Substantia nigra (tissue), 51 donors: ENCODE measurements at places on chromosomes 13 and 19.

- no peak for DNase-seq
These were observed 248.8 kb downstream of the SLITRK5 start for GRCh38 chr13:87919956-87920355.

GRCh38 chr13:109700176-109700575, 86.2 kb downstream of the IRS2 start:
- peak; percentile 25 for DNase-seq

DNA sequence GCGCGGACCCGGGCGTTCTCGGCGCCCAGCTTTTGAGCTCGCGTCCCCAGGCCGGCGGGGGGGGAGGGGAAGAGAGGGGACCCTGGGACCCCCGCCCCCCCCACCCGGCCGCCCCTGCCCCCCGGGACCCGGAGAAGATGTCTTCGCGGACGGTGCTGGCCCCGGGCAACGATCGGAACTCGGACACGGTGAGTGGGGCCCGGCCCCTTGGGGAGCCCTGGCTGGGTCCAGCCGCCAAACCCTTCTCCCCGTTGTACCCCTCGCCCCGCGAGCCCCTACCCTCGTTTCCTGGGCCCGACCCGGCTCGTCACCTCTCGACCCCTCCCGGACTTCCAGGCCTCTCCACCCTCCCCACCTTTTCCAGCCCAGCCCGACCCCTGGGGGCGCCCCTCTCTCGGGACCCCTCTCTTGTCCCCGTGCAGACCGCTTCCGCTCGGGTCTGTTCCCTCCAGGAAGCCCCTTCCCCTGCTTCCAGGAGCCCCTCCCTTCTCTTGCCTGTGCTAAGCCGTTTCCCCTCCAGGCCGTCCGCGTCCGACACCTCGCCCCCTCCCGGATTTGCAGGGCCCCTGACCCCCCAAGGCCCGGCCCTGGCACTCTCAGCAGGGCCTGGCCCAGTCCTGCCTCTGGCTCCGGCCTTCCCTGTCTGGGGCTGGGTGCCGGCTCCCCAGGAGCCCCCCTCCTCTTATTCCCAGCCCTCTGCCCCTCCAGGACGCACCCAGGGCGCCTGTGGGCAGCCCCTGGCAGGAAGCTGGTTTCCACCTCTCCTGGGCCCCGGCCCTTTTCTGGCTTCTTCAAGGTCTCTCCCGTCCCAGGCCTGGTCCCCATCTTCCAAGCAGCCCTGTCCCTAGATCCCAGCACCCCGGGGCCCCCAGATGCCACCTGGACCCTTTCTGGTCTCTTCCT, 632 bp downstream of the MARK4 start:
- peak; percentile 27 for DNase-seq

DNA sequence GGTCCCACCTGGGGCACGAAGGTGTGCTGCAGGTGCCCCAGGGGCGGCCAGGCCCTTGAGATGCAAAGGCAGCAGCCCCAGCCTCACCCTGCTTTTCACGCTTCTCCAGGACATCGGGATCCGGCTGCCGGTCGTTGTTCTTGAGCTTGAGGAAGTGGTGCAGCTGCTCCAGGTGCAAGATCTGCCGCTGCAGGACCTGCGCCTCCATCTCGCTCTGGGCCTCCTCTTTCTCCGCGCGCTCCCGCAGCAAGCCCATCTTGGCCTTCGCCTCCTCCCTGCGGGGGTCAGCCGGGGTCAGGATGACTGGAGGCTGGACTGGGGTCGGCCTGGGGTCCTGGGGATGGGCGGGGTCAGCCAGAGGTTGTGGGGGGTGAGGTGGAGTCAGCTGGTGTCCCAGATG, 21.5 kb upstream of the EMP3 start:
- no peak for DNase-seq

- no peak for DNase-seq
These were observed 21.5 kb downstream of the COLGALT1 start for GRCh38 chr19:17576758-17577456.

GRCh38 chr13:93220073-93220472, 6.5 kb upstream of the GPC6 start:
- no peak for DNase-seq

DNA sequence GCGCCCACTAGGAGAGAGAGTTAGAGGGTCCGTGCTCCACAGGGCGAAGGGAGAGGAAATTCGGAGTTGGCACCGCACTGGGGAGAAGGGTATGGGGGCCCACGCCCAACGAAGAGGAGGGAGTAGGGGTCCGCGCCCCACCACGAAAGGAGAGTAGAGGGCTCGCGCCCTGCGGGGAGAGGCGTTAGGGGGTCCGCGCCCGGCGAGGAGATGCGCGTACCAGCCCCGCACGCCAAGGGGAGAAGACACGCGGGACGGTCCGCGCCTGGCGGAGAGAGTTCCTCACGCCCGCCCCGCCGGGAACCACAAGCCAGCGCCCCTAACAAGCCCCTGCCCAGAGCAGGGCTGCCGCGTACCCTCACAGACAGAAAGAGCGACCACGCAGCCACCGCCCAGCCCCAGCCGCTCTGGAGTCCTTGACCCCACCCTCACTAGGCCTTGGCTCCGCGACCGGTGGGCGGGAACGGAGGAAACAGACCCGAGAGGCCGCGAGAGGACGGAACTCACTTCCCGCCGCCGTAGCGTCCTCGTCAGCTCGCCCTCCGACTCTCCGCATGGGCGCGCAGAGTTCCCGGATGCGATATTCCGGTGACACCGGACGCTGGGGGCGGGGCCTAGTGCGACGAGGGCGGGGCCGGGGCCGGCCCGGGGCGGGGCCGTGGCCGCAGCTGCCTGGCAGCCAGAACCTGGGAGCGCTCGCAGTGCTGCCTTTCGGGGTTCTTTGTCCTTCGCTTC, 20.0 kb upstream of the ZSCAN18 start:
- no peak for DNase-seq

DNA sequence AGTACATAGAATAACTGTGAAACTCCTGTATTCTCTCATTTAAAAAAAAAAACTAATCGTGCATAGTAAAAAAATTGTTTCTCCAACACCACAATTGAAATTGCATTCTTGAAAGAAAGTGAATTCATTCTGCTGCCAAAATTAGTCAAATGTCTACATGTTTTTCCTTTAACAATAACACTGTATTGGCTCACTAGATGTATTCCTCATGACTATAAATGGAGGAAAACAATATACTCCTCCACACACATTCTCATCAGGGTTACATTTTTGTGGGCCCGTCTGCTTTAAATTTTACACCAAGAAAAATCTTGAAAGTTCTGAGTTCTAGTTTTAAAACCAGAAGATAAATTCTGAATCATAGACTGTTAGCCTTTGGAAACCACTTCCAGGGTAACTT, 233.6 kb downstream of the KLF12 start:
- no peak for DNase-seq

GRCh38 chr13:54633456-54633855, 1604.8 kb downstream of the OLFM4 start:
- no peak for DNase-seq

GRCh38 chr19:50016225-50016807, 8.9 kb downstream of the VRK3 start:
- no peak for DNase-seq

DNA sequence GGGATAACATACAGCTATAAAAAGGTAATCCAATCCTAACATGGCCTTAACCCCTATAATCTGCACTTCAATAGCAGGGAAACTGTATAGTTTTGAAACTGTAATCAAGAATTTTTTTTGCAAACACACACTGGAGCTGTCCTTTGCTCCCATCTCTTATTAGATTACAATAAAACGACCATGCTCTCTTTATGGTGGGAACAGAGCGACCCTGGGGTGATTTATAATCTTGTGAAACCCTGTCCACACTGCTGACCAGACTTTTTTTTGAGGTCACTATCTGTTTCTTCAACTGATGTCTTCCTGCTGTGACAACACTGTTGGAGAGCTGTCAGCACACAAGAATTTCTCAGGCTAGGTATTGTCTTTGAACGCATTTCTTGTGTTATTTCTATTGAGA, 35.3 kb downstream of the DACH1 start:
- DNase-seq: no peak

- DNase-seq: no peak
These were observed 15.9 kb upstream of the OLFM4 start for GRCh38 chr13:53012707-53013106.

DNA sequence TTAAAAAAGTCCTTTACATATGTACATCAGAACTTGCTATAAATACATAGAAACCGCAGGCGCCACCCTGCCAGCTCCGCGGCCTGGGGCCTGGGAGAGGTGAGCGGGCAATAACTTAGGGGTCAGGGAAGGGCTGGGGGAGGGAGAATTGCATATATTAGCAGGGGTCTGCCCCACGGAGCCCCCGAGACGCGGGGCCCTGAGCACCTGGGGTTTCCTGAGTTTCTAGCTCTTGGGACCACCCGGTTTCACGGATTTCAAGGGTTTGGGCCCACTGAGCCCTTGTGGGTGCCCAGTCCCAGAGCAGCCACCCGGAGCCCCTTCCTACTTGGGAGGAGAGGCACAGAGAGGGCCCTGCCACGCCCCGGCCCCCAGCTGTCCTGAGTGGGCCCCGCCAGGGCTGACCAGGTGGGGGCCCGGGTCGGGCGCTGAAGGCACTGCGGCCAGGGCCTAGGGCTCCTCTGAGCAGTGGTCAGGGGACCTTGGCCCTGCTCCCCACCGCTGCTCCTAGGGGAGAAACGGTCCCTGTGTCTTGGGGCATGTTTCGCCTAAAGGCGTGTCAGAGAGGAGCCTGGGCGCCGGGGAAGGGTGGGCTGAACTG, 4.0 kb downstream of the GPX4 start:
- DNase-seq: no peak

DNA sequence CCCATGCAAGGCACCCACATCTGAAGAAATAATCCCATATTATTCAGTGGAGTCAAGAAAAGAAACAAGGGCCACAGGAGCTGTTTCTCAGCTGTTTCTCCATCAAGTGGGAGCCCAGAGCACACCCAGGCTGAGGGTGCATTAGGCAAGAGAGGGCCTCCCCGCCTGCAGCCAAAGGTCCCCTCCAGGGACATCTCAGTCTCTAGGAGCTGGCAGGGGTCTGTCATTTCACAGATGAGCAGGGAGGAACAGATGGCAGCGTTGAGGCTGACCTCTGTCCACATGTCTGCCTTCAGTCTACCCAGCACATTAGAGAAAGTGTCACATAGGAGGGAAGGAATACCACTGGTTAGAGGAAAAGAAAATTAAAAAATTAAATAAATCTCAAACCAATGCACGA, 157.7 kb downstream of the ZNF536 start:
- no peak for DNase-seq

DNA sequence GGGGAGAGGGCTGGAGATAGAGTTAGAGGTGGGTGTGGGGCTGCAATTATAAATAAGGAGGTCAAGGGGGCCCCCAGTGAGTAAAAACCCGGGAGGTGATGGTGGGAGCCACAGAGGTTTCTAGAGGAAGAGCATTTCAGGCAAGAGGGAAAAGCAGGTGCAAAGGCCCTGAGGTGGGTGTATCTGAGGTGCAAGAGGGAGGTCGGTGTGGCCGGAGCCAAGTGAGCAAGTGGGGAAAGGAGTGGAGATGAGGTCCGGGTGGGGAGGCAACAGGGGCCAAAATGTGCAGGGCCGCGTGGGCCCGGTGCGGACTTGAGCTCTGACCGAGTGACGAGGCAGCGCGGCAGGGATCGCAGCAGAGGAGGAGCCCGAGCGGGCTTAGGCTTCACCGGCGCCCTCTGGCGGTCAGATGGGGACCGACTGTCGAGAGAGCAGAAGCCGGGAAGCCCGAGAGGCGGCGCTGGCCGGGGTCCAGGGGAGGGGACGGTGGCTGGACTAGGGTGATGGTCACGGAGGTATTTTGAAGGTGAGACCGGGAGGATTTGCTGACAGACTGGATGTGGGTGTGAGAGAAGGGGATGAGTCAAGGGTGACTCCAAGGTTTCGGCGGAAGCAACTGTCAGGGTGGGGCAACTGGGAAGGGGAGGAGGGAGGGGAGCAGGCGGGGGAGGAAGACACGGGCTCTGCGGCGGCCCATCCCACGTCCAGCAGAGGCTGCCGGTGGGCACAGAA, 17.7 kb upstream of the SPACA4 start:
- DNase-seq: peak; percentile 52

DNA sequence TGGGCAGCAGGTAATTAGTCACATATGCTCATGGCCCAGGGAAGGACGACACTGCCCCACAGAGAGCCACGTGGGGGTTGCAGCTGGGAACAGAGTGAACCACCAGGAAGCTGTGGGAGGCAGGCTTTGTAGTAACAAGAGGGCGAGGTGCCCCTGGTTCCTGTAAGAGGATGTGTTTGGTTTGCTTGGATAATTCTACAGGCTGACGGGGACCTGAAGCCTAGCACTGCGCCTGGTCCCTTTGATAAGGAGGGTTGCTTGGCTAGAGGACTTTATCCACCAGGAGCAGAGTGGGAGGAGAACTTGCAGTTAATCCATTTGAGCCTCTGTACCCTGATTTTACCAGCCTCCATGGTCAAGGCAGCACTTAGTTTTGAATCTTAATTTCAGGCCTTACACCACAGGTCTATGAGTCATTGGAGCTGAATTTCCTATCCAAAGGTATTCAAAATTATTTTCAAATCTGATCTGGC, 67.4 kb upstream of the CLDN10 start:
- no peak for DNase-seq

- DNase-seq: no peak
These were observed 367.8 kb downstream of the DACH1 start for GRCh38 chr13:71499235-71499634.

DNA sequence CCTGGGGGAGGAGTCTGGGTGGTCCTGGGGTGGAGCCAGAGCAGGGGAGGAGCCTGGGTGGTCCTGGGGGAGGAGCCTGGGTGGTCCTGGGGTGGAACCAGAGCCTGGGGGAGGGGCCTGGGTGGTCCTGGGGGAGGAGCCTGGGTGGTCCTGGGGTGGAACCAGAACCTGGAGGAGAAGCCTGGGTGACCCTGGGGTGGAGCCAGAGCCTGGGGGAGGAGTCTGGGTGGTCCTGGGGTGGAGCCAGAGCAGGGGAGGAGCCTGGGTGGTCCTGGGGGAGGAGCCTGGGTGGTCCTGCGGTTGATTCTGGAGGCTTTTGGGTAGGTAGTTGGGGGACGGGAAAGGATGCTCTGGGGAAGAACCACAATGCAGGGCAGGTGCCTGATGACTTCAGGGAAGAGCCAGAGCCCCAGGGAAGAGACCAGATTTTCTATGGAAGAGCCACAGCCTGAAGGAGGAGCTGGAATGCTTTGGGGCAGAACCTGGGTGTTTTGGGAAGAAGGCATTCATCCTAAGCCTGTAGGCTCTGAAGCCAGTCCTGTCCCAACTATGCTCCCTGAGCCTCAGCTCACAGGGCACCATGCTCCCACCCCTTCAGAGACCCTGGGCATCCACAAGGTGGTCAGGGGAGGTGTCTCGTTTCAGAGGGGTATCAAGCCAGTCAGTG, 15.0 kb downstream of the MRPS12 start:
- no peak for DNase-seq

- DNase-seq: peak; percentile 89
These were observed 21.8 kb downstream of the EVI5L start for GRCh38 chr19:7851623-7852500.
